ENCODE measurements at places on chromosomes 6 and 20.

- DNase-seq: no peak
These were observed 72.8 kb downstream of the RTN4IP1 start for GRCh38 chr6:106556368-106556960.

DNA sequence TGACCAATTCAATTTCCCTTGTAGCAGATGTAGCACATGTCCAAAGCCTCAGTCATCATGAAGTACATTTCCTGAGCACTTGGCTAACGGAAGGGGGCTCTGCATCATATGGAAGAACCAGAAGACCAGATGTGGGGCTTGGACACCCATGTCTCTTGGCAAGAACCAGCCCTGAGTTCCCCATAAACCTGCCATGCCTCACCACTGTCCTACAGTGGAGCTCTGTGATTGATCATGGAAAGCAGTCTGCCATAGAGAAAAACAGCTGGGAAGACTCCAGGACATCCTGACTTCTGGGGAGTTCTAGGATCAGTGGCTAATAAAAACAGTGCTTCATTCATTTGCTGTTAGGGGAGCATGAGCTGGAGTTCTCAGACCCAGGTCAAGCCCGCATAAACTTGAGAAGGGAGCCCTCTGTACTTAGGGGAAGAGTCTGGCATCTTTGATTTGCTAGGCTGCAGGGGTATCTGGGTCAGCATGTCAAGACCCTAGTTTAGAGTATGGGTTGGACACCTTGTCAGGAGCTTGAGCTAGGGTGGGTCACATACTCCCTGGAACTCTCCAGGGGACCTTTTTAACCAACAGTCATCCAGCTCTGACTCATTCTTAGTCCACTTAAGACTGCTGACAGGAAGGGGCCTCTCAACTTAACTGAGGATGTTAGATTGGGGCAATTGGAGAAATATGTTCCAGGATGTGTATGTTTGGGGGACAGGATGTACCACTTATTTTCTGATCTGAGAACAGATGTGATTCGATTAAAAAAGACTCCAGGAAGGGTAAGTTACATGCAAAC is 26.3 kb upstream of the TRAM2 start:
- DNase-seq: peak; percentile 77

- no peak for DNase-seq
These were observed 51.4 kb downstream of the CD40 start for GRCh38 chr20:46169245-46170171.

DNA sequence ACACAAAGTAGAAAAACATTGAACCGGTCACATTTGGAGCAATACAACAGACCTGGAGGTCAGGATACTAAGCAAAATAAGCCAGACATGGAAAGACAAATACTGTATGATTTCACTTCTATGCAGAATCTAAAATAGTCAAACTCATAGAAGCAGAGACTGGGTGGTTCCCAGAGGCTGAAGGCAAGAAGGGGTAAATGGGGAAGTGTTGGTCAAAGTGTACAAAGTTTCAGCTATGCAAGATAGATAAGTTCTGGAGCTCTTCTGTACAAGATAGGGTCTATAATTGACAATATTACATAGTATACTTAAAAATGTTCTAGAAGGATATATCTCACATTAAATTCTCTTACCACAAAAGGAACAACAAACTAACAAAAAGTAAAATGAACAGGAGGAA is 70.3 kb downstream of the TMEM244 start:
- DNase-seq: no peak

DNA sequence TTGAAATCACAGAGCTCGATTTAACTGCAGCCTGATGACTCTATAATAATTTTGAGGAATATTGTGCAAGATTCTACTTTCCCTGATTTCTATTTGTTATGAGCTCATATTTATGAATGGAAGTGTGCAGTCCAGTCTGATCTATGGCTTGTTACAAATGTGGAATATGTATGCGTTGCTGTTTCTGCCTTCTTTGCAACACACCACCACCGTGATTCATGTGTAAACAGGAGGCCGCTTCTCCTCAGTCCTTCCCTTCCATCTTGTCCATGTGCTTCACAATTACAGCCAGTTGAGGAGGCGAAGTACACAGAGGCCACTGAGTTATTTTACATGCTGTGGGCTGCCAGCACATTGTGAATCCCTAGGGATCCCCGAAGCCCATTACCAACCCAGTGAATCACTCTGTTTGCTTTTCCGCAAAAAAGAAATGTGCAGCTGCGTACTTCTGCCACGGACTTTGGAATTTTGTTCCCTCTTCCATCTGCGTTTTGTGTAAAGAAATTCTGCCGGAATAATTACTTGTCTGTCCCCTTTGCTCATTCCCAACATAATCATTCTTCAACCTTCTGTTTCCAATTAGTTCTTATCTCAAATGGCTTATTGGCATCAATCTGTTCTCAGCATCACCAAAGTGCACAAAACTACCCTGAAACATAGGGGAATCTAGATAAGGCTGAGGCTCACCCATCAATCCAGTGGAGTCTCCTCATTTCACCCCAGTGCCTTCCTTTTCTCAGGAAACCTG is 551.6 kb upstream of the CITED2 start:
- DNase-seq: peak; percentile 70

- no peak for DNase-seq
These were observed 27.8 kb downstream of the CLIC5 start for GRCh38 chr6:45987856-45988255.

- no peak for DNase-seq
These were observed 189.2 kb upstream of the PHACTR1 start for GRCh38 chr6:12527339-12527738.

DNA sequence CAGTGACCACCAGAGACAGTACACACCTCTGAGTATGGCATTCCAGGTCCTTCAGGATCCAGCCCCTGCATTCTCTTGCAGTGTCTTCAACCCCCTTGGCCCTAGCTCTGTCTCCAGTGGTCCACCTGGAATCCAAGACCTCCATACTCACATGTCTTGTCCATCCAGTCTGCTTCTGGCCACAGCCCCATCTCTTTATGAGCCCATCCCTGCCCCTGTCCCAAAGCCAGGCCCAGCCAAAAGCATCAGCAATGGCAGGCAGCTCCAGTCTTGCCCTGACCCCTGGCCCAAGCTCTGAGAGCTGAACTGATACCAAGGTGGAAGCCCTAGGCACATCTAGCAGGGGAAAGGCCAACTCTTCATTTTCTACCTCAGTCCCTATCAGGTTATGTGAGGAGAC is 119.6 kb upstream of the PTPRT start:
- DNase-seq: no peak
